ENCODE measurements at places on chromosomes 2 and 18.

GRCh38 chr2:172210599-172210998 lies 107.9 kb upstream of the DLX2 start:
- no peak for DNase-seq

- no peak for DNase-seq
These were observed 902.4 kb upstream of the PIK3C3 start for GRCh38 chr18:41052625-41053024.

- no peak for DNase-seq
These were observed 531.5 kb upstream of the SALL3 start for GRCh38 chr18:78448106-78448505.

DNA sequence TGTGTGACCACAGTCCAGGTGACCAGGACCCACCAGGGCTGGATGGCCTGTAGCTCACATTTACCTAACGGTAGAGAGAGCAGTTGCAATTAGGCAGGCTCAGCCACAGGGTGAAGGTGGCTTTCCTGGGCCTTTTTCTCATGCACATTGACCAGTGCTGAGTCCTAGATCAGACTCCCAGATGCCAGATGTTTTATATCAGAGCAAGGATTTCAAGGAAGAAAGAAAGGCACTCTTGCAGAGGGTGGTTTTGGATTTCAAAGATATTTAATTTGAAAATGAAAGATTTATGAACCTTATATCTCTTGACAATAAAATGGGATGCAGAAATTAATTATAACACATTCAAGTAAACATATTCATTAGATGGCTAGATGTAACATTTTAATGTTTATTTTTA lies 694.2 kb upstream of the GYPC start:
- DNase-seq: no peak

GRCh38 chr18:65938592-65939372 lies 188.0 kb downstream of the CDH7 start:
- DNase-seq: no peak

GRCh38 chr2:68907232-68907919 lies 36.2 kb upstream of the BMP10 start:
- no peak for DNase-seq

DNA sequence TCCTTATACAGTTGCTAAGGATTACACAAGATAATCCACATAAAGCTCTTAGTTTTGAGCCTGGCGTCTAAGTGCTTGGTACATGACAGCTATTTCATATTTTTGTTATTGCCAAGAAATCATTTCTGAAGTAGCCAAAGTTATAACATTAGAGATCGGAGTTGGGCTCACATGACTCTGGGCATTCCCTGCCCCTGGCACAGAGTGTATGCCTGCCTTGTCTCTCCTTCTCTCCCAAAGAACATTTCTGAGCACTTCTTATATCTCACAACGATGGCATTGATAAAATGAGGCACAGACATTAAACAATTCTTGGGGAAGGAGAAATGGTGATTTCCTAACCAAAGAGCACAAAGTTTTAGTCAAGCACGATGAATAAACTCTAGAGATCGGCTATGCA lies 87.7 kb upstream of the DDX18 start:
- no peak for DNase-seq

- DNase-seq: no peak
These were observed at the start of gene HOXD10 for GRCh38 chr2:176115883-176116813. HOXD10 (plus strand) TSS chr2:176116778; CDS start chr2:176116834, 56 bp downstream.

DNA sequence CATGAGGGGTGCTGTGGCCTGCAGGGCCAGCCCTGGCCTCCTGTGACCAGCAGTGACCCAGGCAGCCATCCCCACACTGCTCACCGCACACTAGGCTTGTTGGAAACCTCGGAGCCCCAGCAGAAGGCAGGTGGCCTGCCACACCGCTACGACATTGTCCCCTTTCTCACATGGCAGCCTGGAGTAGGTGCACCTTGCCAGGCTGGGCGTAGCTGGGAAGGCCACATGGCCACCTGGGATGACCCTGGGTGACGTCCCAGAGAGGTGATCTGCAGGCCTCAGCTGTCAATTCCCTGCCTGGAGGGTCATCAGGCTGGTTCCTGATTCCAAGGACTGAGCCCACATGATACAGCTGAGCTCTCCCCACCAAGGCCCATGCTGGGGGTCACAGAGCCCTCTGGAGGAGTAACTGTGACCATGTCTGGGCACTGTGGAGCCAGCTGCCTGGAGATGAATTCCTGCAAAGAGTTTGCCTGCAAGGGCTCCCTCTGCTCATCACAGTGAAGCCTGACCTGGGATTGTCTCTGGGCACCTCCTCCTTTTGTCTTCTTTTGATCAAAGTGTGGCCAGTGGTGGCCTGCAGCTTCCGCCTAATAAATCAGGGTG lies 119.6 kb upstream of the OTOS start:
- no peak for DNase-seq

DNA sequence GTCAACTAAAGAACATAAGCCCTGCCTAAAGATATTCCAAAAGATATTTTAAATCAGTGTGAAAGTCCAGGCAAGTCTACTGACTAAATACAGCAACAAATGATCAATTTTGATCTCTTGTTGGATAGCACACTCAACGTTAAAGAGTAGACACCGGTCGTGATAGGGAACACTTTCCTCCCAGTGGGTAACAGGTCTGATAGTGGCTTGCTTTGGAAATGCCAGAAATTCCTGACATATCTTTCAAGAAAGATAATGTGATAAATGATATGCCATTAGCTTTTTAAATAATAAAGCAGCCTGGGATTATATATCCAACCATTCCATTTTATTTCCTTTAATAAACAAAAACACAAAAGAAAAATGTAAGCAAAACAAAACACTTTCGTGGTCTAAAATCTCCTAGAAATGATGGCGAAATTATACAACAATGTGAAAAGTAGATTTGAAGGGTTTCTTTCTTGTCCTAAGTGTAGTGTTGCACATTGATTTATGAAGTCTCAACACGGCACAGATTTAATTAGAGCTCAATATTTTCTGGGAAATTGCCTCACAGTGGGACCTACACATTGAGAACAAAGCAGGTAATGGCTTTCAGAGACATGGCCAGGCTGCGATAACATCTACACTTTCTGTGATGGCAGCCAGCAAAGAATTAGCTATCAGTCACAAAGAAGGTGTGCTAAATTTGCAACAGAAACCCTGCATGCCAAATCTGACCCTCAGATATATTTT lies 158.6 kb downstream of the PPP1R1C start:
- DNase-seq: peak; percentile 53

- DNase-seq: peak; percentile 48
These were observed 11.4 kb downstream of the OSGEPL1 start for GRCh38 chr2:189751080-189751658.

GRCh38 chr2:189254268-189254883 lies 74.8 kb upstream of the COL5A2 start:
- DNase-seq: peak; percentile 90

DNA sequence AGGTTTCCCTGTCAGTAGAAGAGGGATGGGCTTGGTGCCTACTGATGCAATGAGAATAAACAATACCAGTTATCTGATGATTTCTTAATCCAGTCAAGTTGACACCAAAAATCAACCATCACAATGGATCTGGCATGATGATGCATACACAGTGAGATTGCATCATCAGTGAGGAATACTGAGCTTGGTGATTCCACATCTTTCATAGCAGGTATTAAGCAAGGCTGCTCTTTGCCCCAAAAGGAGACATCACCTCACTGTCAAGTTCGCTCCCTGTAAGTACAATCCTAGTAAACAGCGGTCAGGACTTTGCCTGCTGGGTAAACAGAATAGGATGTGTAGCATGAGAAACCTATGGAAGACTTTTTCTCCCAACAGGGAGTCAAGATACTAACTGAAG lies 282.7 kb upstream of the CDH2 start:
- DNase-seq: no peak

DNA sequence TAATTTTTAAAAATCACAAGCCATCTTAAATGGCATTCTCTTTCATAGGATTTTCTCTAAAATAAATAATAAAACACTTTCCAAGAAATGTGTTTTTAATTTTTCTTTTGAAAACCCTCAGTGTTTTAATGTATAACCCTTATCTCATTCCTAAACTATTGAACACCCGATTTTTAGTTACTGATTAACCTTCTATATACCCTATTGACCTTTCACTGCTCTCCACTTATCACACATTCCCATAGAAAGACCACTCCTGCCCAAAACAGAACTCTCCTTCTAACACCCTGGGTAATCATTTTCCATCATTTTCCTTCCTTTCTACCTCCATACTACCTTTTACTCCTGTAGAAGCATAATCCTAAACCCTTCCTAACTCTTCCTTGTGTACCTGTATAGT lies 102.4 kb downstream of the EPC2 start:
- DNase-seq: no peak

All from EL (cell line).